ENCODE measurements at places on chromosomes 4 and X.

GRCh38 chr4:156686120-156686519, 285.5 kb downstream of the PDGFC start:
- DNase-seq: no peak

DNA sequence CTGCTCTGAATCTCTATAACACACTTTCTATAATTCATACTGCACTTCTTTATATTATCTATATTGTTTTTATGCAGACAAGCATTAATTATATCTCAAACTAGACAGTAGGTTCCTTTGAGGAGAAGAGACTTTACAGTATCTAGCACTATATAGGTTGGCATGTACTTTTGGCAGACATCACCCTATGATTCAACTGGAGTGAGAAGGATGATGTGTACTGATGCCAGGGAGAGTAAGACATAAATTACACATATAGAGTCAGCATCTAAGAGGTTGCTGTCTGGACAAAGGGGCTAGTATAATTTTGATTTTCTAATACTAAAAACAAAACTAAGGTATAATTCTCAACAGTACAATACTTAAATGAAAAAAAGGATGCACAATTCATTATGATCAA, 5.1 kb upstream of the RBM41 start:
- no peak for DNase-seq

DNA sequence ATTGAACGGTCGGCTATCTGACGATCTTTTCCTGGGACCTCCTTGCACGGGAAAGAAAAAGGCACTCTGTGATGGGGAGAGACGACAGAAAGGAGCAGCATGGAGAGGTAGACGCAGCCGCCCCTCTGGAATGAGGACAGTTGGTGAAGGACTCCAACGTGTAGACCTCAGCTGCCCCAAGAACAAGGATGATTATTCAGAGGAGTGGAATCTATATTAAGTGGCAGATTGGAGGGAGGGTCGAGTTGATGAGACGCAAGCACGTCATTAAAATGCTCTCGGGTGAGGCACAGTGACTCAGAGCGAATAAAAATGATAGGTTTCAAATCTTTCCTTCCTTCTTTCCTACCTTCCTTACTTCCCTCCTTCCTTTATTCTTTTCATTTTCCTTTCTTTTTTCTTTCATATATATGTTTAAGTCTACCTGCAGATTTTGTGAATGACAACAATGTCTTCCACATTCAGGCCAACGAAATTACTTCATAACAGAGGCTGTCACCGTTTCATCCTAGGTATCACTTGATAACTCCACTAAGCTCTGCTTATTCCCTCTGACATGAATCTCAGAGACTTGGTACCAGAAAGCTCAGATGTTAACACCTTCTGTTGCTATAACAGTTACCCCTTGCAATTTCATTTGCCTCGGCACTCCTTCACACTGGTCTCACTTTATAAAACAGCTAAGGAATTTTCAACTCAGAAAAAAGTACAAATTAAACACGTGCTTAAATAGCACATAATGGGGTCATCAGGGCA, 110.0 kb upstream of the PPARGC1A start:
- DNase-seq: no peak

DNA sequence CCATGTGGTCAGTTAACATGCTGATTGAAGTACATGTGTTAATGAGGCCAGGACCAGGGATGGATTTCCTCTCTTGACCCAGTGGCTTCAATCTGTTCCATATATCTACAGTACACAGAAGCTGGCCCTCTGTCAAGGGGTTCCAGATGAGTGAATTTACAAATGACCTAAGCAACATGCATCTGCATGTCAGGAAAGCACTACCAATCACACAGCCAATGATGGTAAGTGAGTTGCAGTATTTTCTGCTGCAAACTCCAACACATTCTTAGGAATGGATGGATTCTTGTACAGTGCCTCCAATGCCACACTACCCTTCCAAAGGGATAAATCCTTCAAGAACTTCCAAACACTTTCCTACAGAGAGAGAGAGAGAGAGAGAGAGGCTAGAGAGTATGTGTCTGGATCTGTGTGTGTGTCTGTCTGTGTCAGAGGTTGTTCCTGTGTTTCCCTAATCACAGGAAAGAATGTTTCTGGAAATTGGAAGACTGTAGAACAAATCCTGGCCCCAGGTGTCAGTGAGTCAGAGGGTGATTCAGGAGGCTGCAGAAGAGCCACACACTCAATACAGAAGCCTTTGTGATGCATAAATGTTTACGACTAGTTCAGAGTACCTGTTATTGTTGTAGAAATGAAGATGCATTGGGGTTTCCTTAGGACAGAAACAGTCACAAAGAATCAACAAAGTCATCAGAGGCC, 107.5 kb downstream of the GUCY2F start:
- DNase-seq: no peak

DNA sequence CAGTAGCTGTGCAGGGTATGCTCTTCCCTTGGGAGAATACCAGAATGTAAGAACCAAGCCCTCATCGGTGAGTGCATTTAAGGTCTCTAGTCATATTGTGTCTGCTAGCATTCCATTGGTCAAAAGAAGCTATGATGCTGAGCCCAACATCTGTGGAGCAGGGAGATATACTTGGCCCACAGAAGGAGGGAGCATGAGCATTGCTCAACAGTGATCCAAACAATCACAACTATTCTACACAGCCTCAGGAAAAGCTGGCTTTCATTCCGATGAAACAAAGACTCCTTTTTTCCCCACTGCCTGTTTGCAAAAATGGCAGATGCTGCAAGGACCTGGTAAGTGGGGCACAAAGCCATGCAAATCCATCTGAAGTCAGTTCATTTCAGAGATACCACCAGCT, 80.6 kb upstream of the DHX15 start:
- DNase-seq: no peak

- no peak for DNase-seq
Observed at GRCh38 chrX:106599411-106599810, 12.4 kb upstream of the RADX start.

DNA sequence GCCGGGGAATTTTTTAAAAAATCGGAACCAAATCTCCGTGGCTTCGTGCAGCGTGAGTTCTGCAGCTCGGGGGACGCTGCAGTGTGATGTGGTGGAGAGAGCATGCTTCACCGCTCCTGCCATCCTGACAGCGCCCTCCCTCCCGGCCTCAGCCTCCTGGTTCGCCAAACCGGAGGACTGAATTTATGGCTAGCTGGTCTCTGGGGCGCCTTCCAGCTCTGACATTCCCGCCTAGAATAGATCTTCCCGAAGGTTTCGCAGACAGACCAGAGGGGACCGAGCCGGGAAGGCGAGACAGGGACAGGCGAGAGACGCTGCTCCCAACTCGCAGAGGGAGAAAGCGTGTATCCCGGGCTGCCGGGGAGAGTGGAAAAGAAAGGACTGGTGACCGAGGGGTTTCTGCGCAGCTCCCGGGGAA, 25.9 kb downstream of the HOPX start:
- DNase-seq: no peak

DNA sequence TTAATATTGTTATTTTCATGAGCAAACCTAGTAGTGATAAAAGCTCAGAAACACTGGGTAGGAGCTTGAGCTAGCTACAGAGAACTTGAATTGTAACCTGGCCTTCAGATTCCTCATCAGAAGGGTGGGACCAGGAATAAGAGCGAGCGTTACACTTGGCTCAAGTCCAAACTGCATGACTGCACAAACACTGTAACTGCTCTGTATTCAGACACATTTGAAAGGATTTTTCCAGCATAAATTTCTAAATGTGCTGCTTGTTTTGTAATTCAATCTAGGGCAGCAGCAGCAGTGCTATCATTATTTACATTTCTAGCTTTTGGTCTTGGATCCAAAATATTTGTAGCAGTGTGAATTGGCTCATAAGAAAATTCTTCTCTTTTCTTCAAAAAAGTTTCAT, 133.0 kb upstream of the TMLHE start:
- DNase-seq: no peak

- no peak for DNase-seq
Observed at GRCh38 chr4:103424853-103425252, 226.7 kb upstream of the CENPE start.

GRCh38 chrX:139750390-139750789, 42.4 kb upstream of the MCF2 start:
- no peak for DNase-seq

GRCh38 chrX:49995107-49995731, 72.8 kb downstream of the CLCN5 start:
- no peak for DNase-seq

DNA sequence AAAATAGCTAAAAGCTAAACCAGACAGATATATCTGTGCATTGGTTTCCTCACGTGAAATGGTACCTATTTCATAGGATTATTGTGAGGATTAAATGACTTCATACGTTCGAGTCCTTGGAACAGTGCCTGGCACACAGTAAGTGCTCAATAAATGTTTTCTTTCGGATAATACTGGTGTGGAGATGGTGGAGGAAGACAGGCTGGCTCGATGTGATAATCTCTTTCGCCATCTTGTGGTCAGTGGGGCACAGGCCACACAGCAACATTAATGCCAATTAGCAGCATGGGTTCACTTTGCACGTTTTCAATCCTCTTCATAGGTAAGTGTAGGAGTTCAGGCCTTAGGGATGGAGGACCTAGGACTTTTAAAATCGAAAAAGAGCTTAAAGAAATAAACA, 9.3 kb downstream of the PAGE4 start:
- DNase-seq: no peak

DNA sequence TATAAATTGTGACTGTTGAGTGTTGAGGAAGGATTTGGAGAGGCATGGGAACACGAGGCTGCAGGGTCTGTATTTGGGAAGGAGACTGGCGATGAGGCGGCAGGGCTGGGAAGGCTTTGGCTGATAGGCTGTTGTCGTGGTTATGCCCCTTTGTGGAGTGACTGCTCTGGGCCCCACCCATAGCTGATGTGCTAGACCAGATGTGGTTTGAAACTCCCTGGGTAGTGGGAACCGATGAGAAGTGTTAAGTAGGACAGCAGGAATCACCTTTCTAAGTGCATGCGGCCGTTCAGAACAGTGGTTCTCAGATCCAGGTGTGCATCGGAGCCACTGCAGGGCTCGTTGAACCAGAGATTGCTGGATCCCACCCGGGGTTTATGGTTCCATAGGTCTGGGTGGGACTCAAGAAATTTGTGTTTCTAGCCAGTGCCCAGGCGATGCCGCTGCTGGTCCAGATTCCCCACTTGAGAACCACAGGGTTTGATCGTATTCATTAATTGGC, 42.3 kb downstream of the TBC1D14 start:
- DNase-seq: no peak

GRCh38 chrX:20463296-20464075, 196.8 kb upstream of the RPS6KA3 start:
- DNase-seq: no peak

DNA sequence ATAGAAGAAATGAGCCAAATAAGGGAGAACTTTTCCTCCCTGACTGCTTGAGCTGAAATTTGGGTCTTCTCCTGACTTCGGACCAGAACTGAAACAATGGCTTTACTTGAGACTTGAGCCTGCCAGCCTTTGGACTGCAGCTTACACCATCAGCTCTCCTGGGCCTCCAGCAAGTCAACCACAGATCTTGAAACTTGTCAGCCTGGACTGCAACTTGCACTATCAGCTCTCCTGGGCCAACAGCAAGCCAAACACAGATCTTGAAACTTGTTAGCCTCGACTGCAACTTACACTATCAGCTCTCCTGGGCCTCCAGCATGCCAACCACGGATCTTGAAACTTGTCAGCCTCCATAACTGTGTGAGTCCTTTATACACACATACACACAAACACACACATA, 425.9 kb upstream of the PCDH7 start:
- DNase-seq: no peak

DNA sequence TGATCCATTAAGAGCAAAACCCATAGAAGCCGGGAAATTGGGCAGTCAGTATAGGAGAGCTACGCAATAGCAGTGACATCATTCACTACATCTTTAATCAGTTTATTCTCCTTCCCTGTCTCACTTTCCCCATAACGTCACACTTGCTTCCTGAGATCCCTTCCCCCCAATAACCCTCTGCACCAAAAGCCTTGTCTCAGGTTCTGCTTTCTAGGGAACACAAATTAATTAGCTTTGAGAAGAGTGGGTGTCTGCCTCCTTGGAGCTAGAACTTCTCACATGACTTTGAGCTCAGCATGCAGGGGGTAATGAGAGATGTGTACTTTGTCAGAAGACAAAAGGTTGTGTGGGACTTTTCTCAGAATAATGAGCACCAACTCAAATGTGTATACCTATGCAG, 128.3 kb upstream of the MAOA start:
- DNase-seq: no peak

GRCh38 chr4:46820154-46820553, 88.9 kb downstream of the COX7B2 start:
- no peak for DNase-seq

DNA sequence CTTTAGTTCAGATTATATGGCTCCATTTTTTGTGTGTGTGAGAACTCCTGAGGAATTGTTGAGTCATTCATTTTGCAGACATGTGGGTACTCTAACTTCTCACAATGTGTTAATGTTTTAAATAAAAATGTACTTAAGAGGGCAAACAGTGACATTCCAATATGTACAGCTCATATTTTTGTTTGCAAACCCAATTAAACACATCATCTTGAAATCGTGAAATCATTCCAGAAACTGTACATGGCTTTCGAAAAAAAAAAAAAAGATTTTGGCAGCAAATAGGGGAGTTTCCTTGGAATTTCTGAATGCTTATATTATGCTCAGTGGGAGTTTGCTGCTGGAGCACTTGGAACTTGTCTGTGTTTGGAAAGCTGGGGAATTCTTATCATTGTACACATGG, 85.0 kb downstream of the HPGD start:
- DNase-seq: no peak

DNA sequence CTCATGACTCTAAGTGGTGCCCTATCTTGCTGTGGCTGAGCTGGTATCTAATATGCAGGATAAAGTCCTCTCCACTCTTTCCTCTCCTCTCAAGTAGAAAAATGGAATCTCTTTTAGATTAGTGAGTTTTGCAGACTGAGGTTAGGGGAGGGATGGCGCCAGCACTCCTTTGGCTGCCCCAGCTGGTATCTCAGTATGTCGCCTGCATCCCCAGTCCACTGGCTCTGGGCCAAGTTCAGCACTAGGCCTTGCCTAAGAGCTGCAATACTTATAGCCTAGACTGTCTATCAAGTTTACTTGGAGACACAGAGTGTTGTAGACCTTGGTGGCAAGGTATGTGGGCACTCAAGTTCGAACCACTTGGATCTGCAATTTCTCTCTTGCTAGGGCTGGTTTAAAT, 351.3 kb downstream of the NAP1L3 start:
- no peak for DNase-seq

DNA sequence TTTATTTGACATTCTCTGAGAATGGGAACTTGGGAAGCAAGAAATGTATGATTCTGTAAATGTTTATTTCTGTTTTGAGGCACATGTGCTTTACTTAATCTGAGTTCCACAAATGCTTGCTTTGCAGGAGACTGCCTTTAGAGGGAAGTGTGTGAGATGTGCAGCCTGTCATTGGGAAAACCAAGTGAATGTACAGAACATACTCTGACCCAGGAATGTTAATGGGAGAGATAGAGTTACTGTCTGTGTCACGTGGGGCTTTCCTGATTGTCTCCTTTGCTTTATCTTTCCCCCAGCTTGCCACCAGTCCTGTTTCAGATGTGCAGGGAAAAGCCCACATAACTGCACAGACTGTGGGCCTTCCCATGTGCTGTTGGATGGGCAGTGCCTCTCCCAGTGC, 218.6 kb upstream of the ANXA3 start:
- DNase-seq: no peak

Measured in activated naive CD8-positive, alpha-beta T cell treated with anti-CD3 and anti-CD28 coated beads, Interleukin-2, amount 50 U/mL, for 16 hours (primary cell).